ENCODE measurements at places on chromosomes 11 and 22.

DNA sequence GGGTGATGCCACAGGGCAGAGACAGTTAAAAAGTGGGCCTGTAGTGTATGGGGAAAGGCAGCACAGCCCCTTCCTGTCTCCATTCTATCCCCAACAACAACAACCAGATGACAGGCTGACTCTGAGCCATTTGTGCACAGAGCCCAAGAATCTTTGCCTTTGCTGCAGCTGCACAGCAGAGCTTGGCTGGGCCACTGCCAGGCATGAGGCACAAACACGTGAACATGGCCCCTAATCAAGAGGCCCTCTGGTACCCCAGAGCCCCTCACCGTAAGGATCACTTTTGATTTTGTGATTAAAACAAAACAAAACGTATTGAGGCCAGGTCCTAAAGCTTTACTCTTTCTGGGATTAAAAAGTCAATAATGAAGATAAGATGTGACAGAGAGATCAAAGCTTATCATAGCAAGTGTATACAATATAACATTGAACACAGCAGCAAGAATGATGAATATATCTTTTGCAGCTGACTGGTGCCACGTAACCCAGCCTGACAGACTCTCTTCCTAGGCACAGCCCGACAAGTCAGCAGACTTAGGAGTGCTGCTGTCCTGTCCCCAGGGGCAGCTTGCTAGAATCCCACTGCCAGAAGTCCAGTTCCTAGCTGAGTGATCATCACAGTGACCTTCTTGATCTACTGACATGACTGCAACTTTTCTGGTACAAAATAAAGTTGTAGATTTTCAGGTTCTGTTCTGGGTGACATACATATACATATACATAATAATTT, 117.8 kb downstream of the SERGEF start:
- peak; percentile 23 for DNase-seq

DNA sequence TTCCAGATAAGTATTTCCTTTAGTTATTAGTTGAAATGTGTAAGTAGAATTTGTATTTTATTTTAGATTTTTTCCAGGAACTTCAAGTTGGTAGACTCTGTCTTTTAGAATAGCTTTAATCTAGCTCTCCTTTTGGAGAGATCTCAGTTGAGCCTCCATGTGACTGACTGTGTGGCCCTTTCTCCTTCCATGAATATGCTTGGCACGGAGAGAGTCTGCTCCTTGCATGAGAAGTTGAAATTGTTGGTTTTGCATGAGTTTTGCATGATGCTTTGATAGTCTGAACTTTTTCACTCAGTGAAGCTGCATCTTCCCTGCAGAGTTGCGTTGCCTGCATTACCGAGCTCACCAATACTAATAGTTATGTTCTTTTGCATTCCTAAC, 32.8 kb upstream of the CTTN start:
- DNase-seq: no peak

DNA sequence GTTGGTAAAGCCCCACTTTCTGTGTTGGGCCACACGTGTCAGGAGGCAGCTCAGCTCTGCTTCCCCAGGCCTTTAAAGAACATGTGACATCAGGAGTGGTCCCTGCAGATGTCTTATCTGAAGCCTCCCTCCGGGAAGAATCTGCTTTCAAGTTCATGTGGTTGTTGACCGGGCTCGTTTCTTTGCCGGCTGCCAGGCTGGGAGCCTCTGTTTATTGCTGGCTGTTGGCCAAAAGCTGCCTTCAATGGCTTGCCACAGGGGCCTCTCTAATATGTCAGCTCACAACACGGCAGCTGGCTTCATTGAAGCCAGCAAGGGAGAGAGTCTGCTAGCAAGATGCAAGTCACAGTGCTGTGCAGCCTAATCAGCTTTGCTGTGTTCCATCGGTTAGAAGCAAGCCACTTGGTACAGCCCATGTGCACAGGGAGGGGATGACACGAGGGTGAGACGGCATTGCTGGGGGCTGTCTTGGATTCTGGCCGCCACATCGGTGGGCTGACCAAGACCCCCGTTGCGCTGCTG, 14.6 kb downstream of the MRGPRF start:
- no peak for DNase-seq

DNA sequence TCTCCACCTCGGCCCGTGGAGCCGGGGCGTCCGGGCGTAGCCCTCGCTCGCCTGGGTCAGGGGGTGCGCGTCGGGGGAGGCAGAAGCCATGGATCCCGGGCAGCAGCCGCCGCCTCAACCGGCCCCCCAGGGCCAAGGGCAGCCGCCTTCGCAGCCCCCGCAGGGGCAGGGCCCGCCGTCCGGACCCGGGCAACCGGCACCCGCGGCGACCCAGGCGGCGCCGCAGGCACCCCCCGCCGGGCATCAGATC, 439 bp downstream of the YAP1 start:
- DNase-seq: no peak

DNA sequence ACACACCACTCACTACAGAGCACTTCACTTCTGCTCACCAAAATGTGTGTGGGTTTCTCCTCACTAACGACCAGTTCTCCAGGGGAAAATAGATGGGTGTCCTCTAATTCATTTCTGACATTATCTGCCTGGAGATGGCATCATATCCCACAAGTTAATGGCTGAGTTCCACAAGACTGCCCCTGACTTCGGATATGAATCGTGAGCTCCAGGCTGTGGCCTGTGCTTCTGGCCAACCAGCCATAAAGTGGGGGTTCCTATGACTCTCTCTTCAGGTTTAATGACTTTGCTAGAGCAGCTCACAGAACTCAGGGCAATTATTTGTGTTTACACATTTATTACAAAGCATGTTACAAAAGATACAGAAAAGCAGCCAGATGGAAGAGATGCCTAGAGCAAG, 113.0 kb upstream of the SYT13 start:
- no peak for DNase-seq

DNA sequence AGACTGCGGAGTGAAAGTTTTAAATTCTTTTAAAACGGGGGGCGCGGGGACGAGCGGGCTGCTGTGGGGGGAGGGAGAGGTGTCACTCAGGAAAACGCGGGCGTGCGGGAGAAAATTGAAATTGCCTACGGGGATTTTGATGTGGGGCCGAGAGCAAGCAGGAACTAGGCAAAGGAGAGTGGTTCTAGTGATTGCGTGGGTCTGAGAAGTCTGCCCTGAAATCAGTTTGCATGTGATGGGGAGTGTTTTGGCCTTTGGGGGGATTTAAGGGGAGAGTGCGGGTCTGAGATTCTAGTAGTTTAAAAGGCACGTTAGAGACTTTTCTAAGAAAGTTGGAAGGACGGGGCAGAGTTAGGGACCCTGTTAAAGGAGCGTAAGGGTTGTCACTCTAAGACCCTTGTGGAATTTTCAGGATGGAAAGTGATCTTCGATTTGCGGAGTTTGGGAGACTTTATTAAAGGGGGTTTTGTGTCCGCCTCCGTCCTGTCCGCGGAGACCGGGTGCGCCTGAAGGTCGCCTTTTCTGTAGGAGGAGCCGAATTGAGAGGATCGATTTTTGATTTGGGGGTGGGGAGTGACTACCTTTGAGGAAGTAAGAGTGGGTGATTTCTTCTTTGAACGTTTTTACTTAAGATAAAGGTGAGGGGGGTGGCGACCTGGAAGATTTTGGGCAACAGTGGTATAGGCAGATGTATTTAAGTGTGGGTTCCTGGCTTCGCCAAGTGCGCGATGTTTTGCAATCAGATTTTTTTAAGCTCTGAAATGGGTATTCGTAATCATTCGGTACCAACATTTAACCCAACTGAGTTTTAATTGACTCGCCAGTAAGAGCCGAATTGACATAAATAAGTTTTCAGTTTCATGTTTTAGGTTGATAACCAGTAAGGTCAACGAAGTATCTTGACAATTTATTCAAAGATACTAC, 1.1 kb downstream of the EED start:
- no peak for DNase-seq

- DNase-seq: no peak
These were observed 5.5 kb downstream of the DCUN1D5 start for GRCh38 chr11:103086461-103086860.

- no peak for DNase-seq
These were observed 333.9 kb upstream of the C11orf87 start for GRCh38 chr11:109088086-109088485.

GRCh38 chr11:125286486-125286885, 121.9 kb downstream of the PKNOX2 start:
- no peak for DNase-seq

DNA sequence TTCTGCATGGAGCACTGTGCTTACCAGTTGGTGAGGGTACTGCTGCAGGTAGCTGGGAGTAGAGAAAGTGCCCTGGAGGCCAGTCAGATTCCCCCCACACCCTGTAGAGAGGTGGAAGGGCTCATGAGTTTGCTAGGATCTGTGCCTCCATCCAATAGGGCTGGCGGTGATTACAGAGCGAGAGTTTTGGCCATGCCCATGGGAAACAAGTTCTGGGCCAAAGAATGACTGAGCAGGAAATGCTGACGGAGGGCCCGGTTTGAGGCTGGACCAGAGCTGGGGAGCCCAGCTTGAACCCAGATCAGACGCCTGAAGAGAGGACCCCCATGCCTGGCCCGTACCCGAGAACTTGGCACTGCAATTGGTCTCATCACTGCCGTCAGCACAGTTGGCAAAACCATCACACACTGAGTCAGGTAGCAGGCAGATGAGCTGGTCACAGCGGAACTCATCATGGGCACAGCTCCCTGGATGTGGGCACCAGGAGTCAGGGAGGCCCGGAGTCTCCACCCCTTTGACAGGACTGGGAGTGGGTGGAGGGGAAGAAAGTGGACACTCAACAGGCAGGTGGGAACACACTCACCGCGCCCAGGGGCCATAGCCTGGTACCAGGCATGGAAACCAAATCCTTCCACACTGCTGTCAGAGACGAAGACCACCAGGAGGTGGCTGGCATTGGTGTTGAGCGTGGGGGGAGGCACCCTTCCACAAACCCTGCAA, 2.1 kb downstream of the MFRP start:
- DNase-seq: no peak

DNA sequence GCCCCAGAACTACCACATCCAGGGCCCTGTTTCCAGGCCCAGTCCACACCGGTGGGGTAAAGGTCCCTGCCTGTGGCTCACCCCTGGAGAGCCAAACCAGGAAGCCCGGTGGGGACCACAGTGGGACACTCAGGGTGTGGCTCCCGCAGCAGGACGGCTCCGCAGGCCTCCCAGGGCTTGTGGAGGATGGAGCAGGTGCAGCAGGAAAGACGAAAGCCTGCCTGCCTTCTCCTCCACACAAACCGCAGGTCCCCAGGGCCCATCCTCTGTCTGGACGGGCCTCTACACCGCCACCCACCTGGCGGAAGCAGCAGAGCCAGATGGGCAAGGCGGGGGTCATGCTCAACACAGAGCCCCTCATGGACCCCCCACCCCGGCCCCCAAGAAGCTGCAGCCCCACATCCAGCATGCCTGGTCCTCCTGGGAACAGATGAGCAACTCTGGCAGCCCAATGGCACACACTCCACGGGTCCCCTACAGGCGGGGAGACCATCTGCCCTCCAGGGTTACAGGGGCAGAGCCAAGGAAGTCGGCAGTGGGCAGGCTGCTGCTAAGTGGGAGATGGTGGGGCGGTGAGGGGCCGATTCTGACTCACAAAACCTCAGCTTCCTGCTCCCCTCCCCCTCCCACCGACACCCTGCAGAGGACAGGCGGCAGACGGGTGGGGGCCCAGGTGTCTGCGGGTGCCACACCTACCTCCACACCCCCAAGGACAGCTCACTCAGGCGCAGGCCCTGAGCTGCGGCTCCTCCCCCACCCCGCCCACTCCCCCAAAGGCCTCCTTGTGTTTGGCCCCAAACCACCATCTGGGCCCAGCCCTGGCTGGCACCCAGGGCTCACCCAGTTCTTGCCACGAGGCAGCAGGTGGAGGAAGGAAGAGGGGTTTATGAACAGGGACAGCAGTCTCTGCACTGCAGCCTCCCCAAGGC, 5.2 kb downstream of the SBF1 start:
- DNase-seq: no peak

DNA sequence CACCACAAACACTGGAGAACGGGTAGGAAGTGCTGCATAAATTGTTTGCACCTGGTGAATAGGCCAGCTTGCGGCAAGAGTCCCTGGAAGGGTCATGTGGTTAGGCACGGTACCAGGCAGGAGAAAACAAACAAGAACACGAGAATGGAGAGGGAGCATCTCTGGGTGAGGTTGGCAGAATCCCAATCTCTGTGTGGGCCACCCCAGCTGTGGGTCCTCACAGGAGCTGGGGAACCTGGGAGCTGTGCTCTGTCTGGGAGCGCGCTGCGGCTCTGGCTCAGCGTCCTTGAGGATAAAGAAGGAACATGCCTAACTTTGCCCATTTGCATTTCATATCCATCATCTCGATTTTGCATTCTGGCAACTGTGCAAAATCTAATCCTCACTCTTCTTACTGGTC, 46.1 kb upstream of the JAM3 start:
- DNase-seq: no peak
